ENCODE measurements at places on chromosomes 2 and 18.

DNA sequence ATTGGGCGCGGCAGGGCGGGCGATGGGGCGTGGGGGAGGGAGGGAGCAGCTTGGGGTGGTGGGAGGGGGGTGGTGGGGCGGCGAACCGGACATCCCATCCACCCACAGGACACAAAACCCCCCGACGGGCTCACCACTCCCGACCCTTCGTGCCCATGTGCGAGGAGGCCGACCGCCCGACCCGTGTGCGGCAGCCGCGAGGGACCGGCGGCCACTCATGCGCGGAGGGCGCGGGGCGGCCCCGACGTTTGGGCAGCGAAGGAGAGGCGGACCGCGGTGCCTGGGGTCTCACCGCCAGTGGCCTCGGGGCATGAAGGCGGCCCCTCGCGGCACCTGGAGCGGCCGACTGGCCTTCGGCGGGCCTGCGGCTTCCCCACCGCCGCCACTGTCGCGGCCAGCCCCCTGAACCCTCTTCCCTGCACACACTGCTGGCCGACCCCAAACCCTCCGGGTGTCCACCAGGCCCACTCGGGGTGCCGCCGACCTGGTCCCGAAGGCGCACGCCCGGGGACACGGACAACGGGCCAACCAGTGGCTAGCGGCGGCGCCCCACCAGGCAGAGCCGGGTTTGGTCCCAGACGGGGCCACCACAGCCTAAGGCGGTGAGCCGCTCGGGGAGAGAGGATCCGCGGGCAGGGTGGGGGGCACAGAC lies 94.6 kb upstream of the ANKRD30BL start:
- H3K36me3 ChIP-seq, result no peaks in the 10 kb centered on the region
- no peaks in the 10 kb centered on the region for H3K4me1 ChIP-seq
- DNase-seq, result no peak
- no peak overlapping the region for H3K4me3 ChIP-seq
- no peak overlapping the region for H3K27ac ChIP-seq
- H3K27me3 ChIP-seq, result peaks cover 27% of the 10 kb centered on the region

DNA sequence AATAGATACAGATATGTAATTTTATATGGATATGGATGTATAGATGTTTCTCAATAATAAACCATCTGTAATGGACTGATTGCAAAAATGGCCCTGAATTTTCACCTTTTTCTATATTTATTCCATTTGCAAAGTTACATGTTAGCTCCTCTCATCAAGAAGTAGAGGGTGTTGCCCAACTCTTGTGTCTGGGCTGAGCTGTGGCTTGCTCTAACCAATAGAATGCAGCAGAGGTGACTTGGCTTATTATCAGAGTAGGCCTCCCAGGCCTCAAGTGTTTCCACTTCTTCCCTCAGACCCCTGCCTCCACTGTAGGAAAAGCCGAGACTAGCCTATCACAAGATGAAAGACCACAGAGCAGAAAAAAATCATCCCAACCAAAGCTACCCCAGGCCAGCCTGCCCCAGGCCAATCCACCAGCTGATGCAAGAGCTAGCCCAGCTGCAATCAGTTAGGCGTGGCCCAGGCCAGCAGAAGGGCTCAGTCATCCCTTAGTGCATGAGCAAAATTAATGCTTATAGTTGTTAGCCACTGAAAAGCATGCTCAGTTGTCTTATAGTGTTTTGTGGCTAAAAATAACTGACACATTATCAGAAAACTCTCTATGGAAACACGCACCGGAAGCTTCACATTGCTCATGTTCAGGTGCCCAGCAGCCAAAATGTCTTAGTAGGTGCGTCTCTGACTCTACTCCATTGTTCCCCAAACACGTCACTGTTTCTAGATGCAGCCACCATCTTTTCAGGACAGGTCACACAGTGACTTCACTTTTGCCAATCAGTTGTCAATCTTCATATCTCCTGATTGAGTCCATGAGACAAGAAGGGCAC lies 464.0 kb downstream of the FBXO15 start:
- no peak overlapping the region for H3K27ac ChIP-seq
- H3K4me3 ChIP-seq, result no peak overlapping the region
- no peaks in the 10 kb centered on the region for H3K27me3 ChIP-seq
- no peaks in the 10 kb centered on the region for H3K36me3 ChIP-seq
- no peaks in the 10 kb centered on the region for H3K4me1 ChIP-seq
- no peak for DNase-seq

DNA sequence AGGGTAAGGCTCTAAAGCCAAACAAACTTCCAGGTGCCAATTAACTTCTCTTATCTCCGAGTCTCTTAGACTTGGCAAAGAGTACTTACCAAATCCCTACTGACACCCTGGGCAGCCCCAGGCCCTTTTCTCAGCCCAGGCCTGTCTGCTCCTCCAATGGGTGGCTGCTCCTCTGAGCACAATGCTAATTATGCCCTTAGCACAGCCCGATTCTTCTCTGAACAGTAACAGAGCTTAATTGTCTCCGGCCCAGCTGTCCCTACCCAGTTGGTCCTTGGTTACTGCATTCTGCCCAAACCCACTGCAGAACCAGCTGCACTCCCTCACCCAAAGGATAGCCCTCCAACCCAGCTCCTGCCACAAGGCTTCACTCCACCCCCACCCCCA lies 110.3 kb downstream of the SMAD7 start:
- no peak for DNase-seq
- no peaks in the 10 kb centered on the region for H3K27me3 ChIP-seq
- no peaks in the 10 kb centered on the region for H3K36me3 ChIP-seq
- no peak overlapping the region for H3K27ac ChIP-seq
- no peak overlapping the region for H3K4me3 ChIP-seq
- H3K4me1 ChIP-seq, result no peaks in the 10 kb centered on the region

- H3K27me3 ChIP-seq, result no peaks in the 10 kb centered on the region
- H3K36me3 ChIP-seq, result no peaks in the 10 kb centered on the region
- H3K4me1 ChIP-seq, result peaks cover 6% of the 10 kb centered on the region
- DNase-seq, result no peak
- no peak overlapping the region for H3K27ac ChIP-seq
- H3K4me3 ChIP-seq, result no peak overlapping the region
Observed at GRCh38 chr18:22493940-22494339, 76.2 kb upstream of the CTAGE1 start.

DNA sequence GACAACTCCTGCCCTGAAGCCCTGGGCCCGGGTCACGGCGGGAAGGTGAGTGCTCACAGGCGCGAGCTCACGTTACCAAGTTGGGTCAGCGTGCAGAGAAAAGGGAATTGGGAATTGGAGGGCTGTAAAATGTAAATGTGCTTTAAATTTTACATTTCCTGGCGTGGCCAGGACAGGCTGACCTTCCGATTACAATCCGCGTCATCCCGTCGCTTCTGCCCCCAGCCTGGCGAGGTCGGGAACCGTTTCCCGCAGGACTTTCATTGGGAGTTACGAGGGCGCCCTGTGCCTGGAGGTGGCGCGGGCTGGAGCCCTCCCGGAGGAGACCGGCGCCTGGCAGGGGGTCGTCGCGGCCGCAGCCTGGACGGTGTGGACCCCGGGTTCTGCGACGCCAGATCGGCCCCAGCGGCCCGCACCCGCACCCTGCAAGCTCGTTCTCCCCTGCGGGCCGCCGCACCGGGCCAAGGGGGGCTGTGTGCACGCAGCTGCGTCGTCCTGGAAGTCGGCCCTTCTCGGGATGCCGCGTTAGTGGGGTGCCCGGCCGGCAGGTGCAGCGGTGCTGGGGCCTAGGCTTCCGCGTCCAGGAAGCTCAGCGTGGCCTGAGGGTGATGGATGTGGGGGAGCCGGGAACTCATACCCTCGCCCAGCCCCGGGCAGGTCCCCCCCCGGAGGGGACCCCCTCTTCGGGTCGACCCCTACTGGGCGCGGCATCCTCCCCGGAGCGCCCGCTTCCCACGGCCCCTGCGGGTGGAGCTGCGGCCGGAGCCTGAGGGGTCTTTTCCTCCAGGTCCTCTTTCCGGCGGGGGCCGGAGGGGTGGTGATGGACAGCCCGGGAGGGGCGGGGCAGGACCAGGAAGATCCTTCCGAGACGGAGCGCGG lies 63.9 kb downstream of the LRRFIP1 start:
- peak; percentile 56 for DNase-seq
- H3K36me3 ChIP-seq, result no peaks in the 10 kb centered on the region
- H3K27me3 ChIP-seq, result no peaks in the 10 kb centered on the region

GRCh38 chr2:25215948-25216679 lies 47.7 kb upstream of the POMC start:
- H3K36me3 ChIP-seq, result no peaks in the 10 kb centered on the region
- peak overlapping the region; percentile 72 for H3K27ac ChIP-seq
- H3K4me1 ChIP-seq, result peaks cover 10% of the 10 kb centered on the region
- peak overlapping the region; percentile 48 for H3K4me3 ChIP-seq

GRCh38 chr2:174673440-174673839 lies 75.8 kb upstream of the WIPF1 start:
- H3K27me3 ChIP-seq, result no peaks in the 10 kb centered on the region
- DNase-seq, result no peak
- H3K4me1 ChIP-seq, result no peaks in the 10 kb centered on the region

- no peak overlapping the region for H3K27ac ChIP-seq
- H3K4me1 ChIP-seq, result peaks cover 4% of the 10 kb centered on the region
- H3K4me3 ChIP-seq, result no peak overlapping the region
- DNase-seq, result peak; percentile 36
Observed at GRCh38 chr2:11357428-11357972, 13.1 kb upstream of the ROCK2 start.

DNA sequence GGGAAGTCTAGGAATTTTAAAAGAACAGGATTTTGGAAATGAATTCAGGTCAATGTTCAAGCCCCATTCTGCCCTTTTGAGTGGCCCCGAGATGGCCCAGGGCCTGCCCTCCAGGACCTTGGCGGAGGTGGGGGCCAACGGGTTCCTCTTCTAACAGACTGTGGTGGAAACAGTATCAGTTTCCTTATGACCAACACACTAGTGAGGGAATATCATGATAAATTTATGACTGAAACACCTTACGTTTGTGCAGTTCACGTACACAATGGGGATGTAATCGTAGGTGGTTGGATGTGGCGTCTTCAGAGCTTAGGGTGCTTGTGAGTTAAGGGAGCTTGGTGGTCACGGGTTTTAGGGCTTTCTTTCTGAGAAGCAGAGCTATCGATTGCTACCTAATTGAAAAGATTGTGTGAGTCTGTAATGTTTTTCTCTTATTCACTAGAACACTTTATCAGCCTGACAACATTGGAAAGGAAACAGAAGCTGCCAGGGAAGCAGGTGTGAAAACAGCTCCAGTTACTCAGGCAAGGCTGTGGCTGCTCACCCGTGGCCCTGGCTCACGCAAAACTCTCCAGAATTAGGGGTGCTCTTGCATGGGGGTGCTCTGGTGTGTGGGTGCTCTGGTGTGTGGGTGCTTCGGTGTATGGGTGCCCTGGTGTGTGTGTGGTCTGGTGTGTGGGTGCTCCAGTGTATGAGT lies 165.3 kb downstream of the SNTG2 start:
- DNase-seq, result no peak
- no peak overlapping the region for H3K4me3 ChIP-seq
- no peaks in the 10 kb centered on the region for H3K27me3 ChIP-seq

- DNase-seq, result no peak
- H3K4me1 ChIP-seq, result no peaks in the 10 kb centered on the region
- no peak overlapping the region for H3K27ac ChIP-seq
- H3K4me3 ChIP-seq, result no peak overlapping the region
- H3K27me3 ChIP-seq, result no peaks in the 10 kb centered on the region
Observed at GRCh38 chr18:34844732-34845459, 134.8 kb downstream of the DTNA start.

- peaks cover 5% of the 10 kb centered on the region for H3K4me1 ChIP-seq
- no peak for DNase-seq
- H3K36me3 ChIP-seq, result no peaks in the 10 kb centered on the region
Observed at GRCh38 chr2:28613186-28613585, 117.3 kb downstream of the PLB1 start.

- no peaks in the 10 kb centered on the region for H3K36me3 ChIP-seq
- no peak overlapping the region for H3K27ac ChIP-seq
- H3K4me1 ChIP-seq, result peaks cover 3% of the 10 kb centered on the region
Observed at GRCh38 chr2:200051611-200051945, 96.2 kb downstream of the MAIP1 start.

- no peak for DNase-seq
- no peaks in the 10 kb centered on the region for H3K36me3 ChIP-seq
- H3K4me3 ChIP-seq, result no peak overlapping the region
- H3K27ac ChIP-seq, result no peak overlapping the region
- no peaks in the 10 kb centered on the region for H3K27me3 ChIP-seq
- H3K4me1 ChIP-seq, result no peaks in the 10 kb centered on the region
Observed at GRCh38 chr18:69906765-69907164, 40.9 kb downstream of the CD226 start.

- DNase-seq, result no peak
- H3K4me3 ChIP-seq, result no peak overlapping the region
- H3K4me1 ChIP-seq, result no peaks in the 10 kb centered on the region
- no peaks in the 10 kb centered on the region for H3K27me3 ChIP-seq
- H3K27ac ChIP-seq, result no peak overlapping the region
Observed at GRCh38 chr2:238376884-238377391, 49.8 kb upstream of the ASB1 start.

DNA sequence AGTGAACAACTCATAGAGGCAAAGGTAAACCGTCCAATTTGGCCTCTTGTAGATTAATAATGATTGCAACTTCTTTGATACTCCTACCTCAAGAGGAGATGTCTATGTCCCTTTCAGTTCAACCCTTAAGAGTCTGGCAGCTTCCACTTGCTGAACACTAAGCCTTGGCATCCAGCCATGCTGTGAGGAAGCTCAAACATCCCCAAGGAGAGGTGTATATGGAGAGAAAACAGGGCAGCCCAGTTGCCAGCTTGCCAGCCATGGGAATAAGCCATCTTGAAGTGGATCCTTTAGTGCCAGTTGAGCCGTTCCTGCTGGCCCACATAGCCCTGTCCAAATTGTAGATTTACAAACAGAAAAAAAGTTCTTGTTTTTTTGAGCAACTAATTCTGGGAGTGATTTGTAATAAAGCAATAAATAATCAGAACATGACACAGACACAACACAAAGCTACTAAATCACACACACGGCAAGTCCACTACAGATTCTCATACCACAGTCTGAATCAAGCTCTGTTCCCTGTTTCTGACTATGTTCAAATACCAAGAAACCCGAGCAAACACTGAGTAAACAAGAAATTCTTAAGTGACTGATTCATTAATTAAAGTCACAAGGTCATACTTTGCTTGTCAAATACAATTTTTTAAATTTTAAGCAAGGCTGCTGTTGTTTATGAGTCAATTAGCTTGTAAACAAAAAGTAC lies 96.1 kb downstream of the PID1 start:
- H3K36me3 ChIP-seq, result no peaks in the 10 kb centered on the region
- no peaks in the 10 kb centered on the region for H3K27me3 ChIP-seq
- peaks cover 9% of the 10 kb centered on the region for H3K4me1 ChIP-seq
- DNase-seq, result no peak
- H3K4me3 ChIP-seq, result no peak overlapping the region
- no peak overlapping the region for H3K27ac ChIP-seq

GRCh38 chr2:24881623-24882022 lies 38.4 kb downstream of the ADCY3 start:
- no peak for DNase-seq
- H3K27ac ChIP-seq, result no peak overlapping the region
- no peaks in the 10 kb centered on the region for H3K27me3 ChIP-seq
- H3K36me3 ChIP-seq, result no peaks in the 10 kb centered on the region
- H3K4me3 ChIP-seq, result no peak overlapping the region

DNA sequence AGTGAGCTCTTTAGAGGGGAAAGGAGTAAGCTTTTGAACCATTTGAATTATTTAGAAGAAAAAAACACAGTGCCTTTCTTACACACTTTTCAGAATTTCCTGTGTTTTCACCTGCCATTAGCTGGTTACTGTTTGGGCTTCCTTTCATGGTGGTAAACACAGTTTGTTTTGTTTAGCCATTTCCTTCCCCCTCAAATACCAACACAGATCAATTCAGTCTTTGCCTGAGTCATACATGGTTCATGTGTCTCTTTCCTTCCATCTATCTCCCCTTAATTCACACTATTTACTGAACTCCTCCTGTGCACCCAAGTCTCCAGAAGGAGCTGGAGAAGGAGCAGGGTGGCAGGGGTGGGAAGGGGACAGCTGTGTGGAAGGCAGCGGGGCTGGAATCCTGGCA lies 45.0 kb downstream of the TCF7L1 start:
- H3K36me3 ChIP-seq, result no peaks in the 10 kb centered on the region
- no peak overlapping the region for H3K27ac ChIP-seq
- no peaks in the 10 kb centered on the region for H3K27me3 ChIP-seq
- no peak overlapping the region for H3K4me3 ChIP-seq
